NK-92 treated with Interleukin-12 subunit alpha and Interleukin-12 subunit beta, amount 100 ng/mL, for 24 hours (cell line): ENCODE measurements at places on chromosomes 4 and X.

DNA sequence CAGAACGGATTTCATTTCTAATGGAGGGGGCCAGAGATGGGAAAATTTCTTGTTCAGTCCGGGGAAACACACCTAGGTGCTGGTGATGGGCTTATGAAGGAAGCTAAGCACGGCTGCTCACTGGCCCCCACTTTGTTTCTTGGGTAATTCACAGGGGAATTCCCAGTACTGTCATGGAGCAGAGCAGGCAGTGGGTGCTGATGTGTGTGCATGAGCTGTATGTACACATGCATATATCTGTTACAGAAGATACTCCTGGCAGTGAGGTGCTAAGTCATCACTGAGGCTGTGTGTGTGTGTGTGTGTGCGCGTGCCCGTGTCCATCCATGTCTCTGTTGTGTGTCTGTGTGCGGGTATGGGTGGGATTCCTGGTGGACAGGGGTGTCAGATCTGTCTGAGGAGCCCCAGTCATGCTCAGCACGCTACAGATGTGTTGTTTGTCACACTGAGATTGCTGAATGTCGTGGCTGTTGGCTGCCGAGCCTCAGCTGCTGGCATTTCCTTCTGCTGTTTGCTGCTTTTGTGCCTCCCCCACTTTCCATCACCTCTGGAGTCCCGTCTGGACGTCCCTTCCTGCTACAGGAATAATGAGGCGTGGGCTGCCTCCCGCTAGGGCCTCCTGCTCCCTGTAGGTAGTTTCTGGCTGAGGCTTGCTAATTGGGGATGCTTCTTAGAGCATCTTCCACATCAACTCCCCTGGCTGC, 53.3 kb downstream of the JADE1 start:
- peak; percentile 25 for DNase-seq

DNA sequence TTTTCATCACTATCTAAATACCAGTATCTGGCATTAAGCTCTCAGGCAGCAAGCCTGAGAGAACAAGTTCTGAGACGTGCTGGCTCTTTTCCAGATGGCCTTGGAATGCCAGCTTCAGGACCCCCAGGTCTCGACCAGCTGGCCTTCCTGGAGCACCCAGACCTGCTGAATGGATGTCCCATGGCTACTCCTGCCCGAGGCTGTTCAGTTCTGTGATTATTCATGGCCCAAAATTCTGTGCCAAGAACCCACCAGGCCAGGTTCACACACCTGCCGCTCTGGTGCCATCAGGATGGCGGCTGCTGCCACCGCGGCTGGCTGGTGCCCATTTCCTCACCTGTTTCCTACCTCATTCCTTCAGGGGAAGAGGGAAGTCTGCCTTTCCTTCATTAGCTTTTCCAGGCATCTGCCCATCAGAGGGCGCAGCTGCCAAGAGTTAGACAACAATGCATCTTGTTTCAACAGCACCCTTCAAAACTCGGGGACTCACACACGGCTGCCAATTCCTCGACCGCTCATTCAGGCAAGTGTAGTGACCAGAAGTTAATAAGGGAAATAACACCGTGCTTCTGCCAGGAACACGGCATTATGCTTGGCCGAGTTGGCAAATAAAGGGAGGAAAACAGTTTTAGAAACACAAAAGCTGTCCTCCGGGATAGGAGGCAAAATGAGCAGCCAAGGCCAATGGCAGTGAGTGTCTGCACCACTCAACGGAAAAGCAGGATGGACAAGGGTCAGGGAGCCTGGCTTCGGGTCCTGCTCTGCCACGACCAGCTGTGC, 173.8 kb downstream of the NSUN7 start:
- DNase-seq: no peak

- no peak for DNase-seq
Observed at GRCh38 chr4:150942539-150942938, 72.5 kb downstream of the LRBA start.

DNA sequence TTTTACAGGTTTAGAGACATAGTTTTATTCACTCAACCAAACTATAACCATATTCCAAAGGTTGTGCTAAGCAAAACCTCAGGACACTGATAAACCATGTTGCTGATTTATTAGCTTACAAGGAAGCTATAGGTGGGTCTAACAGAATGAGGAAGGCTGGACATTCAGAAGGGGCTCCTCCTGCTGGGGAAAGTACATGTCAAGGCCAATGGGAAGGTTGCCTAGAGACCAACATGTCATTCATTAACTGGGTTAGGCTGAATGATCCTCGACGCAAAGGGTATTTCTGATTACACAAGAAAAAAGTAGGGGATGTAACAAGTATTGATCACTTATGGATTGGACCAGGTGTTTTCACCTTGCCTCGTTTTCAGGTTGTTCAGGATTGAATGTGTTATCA, 30.3 kb downstream of the SLC10A6 start:
- no peak for DNase-seq

GRCh38 chrX:46758163-46758955, 559 bp downstream of the SLC9A7 start:
- no peak for DNase-seq

GRCh38 chr4:76007089-76007862, at the start of gene CXCL9:
Gene CXCL9 (minus strand): TSS chr4:76007509. CDS start chr4:76007449, 60 bp downstream.
- DNase-seq: no peak

GRCh38 chr4:8779490-8779932, 92.1 kb downstream of the HMX1 start:
- DNase-seq: no peak

- DNase-seq: no peak
Observed at GRCh38 chr4:54384563-54384962, 155.5 kb downstream of the PDGFRA start.

DNA sequence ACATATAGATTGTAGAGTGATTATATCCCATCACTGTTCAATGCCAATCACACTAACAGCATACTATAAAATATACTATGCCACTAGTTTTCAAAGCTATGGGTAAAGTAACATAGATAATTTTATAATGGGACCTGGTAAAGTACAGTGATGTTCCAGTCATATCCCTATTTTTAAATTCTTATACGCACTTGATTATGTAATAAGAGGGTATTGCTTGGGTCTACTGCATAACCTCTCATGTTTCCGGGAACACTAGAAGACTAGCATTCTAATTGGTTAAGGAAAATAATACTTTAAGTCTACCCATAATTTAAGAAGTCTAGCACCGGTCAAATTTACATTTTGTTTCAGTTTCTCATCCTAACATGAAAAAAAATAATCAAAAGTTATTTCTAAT, 275.1 kb downstream of the CHIC1 start:
- DNase-seq: no peak

- DNase-seq: no peak
Observed at GRCh38 chr4:42142591-42142990, 9.9 kb downstream of the BEND4 start.

DNA sequence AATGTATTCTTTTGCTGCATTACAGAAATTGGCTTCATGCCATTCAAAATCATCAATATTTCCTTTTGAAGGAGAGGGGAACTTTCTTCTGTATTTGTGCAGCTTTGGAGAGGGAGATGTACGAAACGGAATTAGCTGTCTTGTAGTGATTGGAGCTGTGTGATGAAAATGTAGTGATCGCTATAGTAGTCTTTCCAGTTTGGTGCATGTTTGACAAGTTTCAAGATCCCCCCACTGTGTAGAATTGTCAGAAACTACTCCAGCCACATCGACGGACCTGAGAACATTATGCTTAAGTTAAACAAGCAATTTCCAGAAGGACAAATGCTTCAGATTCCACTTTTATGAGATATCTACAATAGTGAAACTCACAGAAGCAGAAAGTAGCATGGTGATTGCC, 21.6 kb upstream of the MAGEA1 start:
- no peak for DNase-seq

GRCh38 chr4:55318175-55319129, 27.6 kb upstream of the SRD5A3 start:
- no peak for DNase-seq

GRCh38 chr4:181176306-181176705, 1066.9 kb upstream of the TENM3 start:
- DNase-seq: no peak

DNA sequence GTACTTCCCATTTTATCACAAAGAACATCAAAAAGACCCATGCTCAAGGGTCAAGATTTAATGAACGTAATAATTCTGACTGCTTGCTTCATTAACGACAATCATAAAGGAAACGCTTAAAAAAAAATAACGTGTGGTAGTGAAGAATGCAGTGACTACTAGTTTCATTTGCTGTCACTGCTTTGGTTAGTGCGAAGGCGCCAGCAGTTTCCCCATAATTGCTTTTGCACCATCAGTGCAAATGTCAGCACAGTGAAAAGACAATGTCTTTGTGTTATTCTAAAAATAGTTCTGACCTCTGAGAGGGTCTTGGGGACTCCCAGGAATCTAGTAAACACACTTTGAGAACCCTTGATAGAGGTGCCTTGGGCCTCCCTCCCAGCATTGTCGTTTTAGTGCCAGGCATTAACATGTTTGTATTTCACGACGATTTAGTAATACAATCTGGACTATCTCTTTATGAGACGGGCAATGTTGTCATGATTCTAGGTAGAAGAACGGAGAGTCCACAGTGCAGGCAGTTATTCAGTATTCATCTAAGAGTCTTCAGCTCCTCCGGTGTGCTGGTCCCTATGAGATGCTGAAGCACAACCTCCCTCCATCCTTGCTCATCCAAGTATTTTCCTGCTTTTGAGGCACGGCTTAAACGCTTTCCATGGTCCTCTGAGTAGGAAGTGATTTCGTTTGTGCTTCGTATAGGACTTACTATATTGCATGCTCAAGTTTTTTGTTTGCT, 71.0 kb downstream of the AFF1 start:
- DNase-seq: peak; percentile 0

DNA sequence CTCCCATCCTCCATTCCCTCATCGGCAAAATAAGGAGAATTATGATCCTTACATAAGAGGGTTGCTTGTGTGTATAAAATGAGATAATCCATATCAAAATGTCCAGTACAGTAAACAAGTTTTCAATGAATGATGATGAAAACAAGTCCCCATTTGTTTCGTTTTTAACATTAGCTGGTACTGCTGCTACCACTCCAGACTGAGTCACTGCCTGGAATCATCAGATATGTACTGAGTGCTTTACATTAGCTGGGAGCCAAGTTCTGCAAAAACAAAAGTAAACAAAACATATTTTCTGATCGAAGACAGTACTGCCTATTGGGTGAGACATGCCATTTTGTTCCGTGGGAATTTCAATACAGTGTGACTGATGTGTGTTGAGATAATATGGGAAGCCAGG, 123.2 kb upstream of the IGFBP7 start:
- DNase-seq: no peak

DNA sequence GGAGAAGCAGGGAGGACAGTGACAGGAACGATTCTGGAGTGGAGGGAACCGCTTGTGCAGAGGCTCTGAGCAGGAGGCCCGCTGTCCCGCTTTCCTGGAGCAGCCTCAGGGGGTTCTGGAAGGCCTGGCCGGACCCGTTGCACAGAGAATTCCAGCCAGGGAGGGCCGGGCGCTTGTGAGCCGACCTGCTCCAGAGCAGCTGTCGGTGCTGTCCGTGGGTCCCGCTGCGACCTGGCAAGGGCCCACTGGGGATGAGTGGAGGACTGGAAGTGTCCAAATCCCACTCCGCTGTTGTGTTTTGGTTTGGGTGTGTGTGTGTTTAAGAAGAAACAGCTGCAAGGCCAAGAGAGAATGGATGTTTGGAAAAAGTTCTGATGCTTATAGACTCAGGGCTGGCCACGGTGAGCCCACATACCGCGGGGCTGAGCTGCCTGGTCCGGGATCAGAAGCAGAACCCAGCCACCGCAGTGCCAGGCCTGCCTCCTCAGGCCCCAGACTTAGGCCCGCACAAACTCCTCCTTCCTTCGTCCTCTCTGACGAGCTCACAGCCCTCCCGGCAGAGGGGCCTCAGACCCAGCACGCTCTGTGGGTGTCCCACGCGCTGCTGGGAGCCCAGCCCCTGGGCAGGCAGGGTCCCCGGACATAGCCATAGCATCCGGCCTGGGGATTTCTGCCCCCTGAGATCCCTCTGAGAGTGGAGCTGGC, 73.9 kb downstream of the HTRA3 start:
- DNase-seq: no peak

DNA sequence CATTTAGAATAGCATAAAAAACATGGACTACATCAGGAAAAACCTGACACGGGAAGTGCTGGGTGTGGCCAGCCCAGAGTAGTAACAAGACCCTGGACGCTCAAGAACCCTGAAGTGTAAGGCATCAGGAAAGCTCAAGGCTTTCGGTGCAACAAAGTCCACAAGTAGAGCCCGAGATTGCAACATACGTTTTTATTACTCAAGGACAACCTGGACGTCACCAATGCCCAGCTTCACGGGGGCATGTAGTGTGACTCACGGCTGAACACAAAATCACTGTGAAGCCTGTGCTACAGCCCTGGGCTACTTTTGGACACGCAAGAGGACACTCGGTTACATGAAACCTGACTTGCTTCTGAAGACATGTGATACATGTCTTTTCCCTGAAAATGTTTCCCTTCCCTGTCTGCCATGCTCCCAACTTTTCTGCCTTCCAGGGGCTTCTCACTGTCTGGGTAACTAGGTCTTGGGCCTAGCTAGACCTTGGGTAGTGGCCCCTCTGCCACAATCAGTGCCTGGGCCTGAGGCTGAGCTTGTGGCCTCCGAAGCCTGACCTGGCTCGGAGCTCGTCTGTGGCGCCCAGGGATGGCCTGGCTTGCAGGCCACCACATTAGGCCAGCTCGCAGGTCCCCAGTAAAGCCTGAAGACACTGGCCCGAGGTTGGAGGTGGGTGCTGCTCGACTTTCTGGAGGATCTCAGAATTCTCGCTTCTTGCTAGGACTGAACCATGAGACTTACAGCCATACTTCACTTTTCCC, 9.2 kb downstream of the IRAK1 start:
- no peak for DNase-seq

- no peak for DNase-seq
Observed at GRCh38 chrX:121479406-121479805, 432.0 kb downstream of the GLUD2 start.

DNA sequence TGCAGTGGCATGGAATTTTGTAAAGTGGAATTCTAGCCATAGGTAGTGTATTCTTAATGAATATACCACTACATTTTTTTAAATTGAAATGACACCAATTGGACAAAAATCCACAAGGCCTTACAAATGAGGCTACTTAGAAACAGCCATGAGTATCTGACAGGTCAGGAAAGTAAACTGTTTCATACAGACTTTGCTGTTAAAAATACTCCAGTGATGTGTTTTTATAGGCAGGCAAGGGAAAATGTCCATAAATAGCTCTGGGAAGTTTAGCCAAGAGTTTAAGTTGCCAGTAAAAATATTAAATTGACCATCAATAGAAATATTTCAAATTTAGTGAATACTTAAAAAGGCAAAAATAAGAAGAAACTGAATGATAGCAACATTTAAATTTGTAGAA, 41.8 kb upstream of the PDLIM5 start:
- no peak for DNase-seq

- no peak for DNase-seq
Observed at GRCh38 chr4:136495851-136496250, 1036.4 kb downstream of the PCDH18 start.

DNA sequence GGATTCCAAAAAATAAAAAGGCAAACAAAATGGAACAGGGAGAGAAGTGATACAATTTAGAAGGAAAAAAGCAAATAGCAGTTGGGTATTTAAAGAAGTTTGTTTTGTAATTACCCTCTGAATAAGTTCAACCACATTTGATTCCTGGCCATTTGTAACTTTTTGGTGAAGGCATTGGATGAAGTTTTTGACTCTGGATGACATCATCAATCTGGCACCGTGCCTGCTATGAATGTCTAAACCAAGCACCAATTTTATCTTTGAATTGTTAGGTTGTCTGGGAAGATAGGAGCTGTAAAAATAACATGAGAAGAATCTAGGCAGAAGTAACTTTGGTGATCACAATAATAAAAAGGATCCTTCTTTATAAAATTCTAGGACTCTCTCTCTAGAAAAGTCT, 29.5 kb downstream of the TMPRSS11A start:
- DNase-seq: no peak
